ENCODE measurements at places on chromosomes 11 and 22.

- no peak for DNase-seq
Measured at GRCh38 chr22:34019190-34019845, 99.0 kb upstream of the LARGE1 start.

DNA sequence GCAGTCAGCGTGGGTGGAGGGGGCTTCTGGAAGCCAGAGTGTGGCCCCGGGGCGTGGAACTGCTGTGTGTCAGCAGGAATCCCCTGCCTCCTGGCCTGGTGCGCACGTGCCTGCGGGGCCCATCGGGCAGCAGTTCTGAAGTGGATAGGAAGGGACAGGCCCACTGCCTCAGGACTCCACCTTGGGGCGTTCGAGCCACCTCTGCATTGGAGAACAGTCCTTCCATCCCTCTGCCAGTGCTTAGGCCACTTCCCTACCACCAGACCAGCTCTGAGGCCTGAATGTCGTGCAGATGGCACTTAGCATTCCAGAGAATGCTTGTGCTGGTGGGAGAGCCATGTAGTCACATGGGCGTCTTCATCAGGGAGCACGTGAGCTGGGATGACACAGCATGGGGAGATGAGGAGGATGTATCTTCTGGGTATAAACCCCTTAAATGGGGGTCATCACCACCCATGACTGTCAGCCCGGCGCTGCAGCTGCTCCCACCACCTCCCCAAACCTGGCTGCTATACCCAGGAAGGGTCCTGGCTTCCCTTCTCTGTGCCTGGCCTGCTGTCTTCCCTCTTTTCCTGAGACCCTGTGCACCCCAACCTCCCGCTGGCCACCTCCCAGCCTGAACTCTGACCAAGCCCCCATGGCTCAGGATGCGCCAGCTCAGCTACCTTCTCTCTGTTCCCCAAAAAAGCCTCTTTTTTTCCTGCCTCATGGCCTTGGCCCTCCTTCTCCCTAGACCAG is 9.7 kb downstream of the INCENP start:
- DNase-seq, result no peak

- no peak for DNase-seq
Measured at GRCh38 chr11:76699451-76700091, 29.0 kb upstream of the LRRC32 start.

- peak; percentile 17 for DNase-seq
Measured at GRCh38 chr11:57513911-57514537, 1.5 kb downstream of the SLC43A1 start.

- DNase-seq, result peak; percentile 73
Measured at GRCh38 chr22:18060646-18061620, 16.9 kb upstream of the PEX26 start.

- no peak for DNase-seq
Measured at GRCh38 chr22:44944883-44945601, 64.8 kb downstream of the PHF21B start.

DNA sequence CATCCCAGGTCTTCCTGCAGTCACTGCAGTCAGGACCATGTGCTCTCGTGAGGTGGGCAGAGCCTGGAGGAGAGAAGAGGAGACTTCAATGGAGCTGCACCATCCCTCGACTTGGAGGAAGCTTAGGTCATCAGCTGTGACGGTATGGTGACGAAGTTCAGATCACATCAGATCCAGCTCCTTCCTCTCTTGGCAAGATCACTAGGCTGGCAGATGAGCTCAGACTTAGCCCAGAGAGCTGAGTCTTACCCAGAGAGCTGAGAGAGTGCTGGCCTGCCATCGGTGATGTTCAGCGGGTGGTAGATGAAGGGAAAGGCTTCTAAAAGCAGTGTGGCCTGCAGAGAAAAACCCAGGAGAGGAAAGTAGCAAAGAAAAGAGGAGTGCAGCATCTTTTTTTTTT is 1.8 kb upstream of the SLC15A3 start:
- DNase-seq, result peak; percentile 24

GRCh38 chr11:78564490-78565467 is 9.9 kb downstream of the NARS2 start:
- DNase-seq, result peak; percentile 86

- DNase-seq, result no peak
Measured at GRCh38 chr22:29190051-29190450, 15.6 kb upstream of the EMID1 start.

- no peak for DNase-seq
Measured at GRCh38 chr11:90407350-90407749, 184.5 kb upstream of the CHORDC1 start.

GRCh38 chr11:66429983-66430602 is 8.6 kb downstream of the MRPL11 start:
- DNase-seq, result peak; percentile 67

GRCh38 chr11:116792144-116792868 is 627 bp upstream of the APOA5 start:
- no peak for DNase-seq

- no peak for DNase-seq
Measured at GRCh38 chr11:57458410-57459163, 1.7 kb upstream of the RTN4RL2 start.

DNA sequence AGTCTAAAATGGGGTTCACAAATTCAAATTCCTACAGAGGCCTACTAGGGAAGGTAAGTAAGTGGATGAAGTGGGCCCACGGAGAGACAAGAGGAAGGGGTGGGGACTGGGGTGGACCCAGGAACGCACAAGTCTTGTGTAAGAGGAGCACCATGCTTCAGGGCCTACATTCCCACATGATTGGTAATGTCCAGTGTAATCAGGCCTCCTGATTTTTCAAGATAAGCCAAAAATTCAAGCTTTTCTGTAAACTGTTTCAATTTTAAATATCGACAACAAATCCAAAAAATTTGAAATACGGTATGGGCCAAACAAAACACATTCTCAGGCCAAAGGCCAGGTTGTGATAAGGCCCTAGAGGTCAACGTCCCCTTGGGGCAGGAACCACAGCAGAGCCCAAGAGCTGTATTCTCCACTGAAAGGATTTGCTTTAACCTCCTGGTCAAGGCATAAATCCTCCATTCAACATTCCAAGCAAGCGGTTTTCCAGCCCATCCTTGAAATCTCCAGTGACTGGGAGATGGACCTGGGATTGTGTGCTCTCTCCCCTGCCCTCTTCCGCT is 116.4 kb downstream of the TRIM29 start:
- no peak for DNase-seq

DNA sequence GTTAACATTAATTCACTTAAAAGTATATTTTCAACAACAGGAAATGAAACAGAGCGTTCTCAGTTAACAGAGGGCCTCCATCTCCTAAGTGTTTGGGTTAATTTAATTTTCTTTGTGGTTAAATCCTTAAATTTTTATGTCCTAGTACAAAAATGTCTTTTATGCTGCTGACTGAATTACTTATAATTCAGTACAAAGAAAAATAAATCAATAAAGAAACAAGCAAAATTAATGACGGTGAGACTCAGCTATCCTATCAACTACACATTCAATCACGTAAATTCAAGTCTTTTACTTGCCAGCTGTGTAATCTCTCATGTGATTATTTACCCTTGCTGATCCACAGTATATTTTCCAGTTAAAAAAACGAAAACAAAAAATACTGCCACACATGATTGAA is 81.4 kb downstream of the BBOX1 start:
- DNase-seq, result no peak

- DNase-seq, result no peak
Measured at GRCh38 chr22:49016909-49017481, 810.7 kb downstream of the BRD1 start.

DNA sequence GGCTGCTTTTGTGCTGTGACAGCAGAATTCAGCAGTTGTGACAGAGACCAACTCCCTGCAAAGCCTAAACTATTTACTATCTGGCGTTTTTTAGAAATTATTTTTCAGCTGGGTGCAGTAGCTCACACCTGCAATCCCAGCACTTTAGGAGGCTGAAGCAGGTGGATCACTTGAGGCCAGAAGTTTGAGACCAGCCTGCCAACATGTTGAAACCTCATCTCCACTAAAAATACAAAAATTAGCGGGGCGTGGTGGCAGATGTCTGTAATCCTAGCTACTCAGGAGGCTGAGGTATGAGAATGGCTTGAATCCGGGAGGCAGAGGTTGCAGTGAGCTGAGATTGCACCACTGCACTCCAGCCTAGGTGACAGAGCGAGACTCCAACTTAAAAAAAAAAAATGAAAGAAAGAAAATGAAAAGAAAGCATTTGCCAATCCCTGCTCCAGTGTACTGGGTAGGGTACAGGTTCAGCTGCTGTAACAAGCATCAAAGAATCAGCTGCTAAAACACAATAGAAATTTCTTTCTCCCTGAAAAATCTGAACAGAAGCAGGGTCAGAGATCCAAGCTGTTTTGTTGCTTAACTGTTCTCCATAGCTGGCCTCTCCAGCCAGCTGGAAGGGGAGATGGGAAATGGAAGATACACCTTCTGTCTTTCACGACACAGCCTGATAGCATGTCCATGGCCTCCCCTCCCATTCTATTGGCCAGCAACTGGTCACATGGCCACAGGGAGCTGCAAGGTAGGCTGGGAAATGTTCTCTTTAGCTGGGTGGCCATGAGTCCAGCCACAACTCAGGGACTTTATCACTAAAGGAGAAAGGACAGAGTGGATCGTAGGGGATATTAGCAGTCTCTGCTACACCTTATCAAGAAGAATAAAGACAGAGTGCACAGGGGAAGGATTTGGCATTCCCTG is 8.5 kb upstream of the NCF4 start:
- DNase-seq, result no peak

DNA sequence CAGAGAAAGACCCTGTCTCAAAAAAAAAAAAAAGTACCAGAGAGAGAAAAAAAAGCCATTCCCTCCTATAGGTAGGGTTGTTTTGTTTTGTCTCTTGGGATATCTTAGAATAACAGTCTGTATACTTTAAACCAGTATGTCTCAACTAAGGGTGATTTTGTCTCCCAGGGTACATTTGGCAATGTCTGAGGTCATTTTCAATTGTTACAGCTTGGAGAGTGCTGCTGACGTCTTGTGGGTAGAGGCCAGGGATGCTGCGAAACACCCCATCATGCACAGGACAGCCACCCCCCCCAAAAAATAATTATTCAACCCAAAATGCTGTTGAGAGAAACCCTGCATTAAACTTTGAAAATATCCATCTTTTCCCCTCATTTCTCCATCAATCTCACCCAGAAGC is 56.1 kb upstream of the CRTAM start:
- DNase-seq, result no peak

DNA sequence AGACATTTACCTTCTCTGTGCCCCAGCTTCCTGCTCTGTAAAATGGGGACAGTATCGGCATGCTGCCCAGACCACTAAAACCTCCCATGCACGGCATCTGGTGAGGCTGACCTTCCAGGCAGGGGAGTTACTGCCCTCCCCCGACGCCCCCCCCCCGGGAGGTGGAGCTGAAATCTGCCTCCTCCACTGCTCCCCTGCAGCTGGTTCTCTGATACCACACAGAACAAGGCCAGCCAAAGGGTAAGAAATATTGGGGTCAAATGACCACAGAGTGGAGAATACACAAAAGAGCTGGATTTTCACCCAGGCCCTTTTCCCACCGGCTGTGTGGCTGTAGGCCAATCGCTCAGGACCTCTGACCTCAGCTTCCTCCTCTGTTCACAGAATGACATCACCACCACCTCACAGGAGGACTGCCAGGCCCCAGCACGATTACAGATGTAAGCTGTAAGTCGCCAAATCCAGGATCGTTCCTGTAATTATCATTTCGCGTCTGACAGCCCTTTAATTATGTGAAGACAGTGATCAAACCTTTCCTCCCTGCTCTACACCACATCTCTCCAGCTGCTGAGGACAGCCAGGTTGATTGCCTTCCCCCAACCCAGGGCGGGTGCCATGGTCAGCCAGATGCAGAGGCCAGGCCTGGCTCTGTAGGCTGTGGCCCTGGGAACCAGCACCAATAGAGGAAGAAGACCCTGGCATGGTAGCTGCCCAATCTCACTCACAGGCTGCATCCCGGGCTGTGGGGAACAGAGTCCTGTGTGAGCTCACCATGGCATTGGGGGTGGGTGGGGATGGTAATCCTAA is 35.7 kb upstream of the KLHL35 start:
- peak; percentile 43 for DNase-seq

GRCh38 chr11:32002311-32002710 is 88.6 kb upstream of the RCN1 start:
- DNase-seq, result peak; percentile 14

- no peak for DNase-seq
Measured at GRCh38 chr22:36237462-36238372, 1.6 kb downstream of the APOL2 start.

DNA sequence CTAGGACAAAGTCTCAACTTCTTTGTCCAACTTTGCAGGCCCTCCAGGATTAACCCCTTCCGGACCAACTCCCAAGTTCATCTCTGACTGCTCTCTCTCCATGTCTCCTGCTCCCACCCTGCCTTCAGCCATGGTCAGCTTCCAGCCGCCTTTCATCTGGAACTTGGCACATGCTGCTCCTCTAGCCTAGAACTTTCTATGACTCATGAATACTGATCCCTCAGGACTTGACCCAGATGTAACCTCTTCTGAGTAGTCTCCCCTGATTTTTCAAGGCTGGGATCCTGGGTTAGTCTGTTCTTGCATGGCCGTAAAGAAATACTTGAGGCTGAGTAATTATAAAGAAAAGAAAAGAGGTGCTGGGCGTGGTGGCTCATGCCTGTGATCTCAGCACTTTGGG is 5.2 kb upstream of the SLC15A3 start:
- DNase-seq, result no peak

DNA sequence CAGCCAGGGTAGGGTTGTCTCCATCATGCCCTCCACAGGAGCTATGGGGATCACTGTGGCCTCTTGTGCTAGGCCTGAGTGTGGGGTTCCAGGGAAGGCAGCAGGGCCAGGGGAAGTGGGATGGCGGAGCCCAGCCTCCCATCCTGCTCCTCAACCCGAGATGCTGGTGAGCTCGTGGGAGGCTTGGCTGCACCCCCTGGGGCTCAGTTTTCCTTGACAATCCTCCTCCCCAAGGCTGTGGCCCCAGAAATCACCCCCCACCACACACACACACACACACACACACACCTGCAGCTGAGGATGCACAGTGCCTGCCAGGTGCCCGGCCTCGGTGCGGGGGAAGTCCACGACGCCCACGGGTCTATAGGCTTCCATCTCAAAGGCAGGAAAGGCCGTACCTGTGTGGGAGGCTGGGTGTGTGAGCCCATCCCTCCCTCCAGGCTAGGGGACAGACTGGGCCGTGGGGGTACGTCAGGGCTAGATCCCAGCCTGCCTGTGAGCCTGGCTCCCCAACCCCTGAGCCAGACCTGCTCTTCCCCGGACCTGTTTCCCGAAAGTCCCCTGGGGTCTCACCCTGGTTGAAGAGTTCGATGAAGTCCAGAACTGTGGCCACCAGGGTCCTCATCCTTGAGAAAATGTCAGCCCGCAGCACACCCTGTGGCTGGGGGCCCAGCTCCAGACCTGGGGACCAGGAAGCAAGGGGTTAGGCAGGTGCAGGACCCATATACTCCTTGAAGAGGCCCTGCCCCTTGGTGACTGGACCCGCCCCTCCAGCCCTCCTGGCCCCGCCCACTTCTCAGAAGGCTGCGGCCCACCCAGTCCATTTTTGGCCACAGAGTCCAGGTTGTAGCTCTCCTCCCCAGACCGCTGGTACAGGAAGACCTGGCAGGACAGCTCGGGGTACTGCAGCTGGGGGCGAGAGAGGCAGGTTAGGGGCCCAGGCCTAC is 5.2 kb upstream of the TBX10 start:
- no peak for DNase-seq

DNA sequence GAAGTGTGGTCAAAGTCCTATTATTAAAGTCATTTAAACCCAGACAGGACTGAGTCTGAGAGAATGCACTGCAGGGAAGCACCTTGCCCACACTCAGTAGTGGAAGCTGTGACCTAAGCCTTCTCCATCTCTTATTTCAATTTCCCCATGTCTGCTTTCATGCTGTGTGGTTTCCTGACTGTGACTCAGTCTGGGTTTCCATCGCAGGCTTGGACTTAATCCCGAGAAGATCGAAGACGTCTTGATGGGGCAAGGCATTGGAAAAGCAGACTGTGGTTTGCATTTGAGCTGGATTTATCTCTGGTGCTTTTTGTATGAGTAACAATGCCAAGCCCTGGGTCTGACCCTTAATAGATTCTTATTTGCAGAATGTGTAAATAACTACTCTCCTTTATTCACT is 238.9 kb downstream of the NTM start:
- peak; percentile 98 for DNase-seq
